ENCODE measurements at places on chromosomes 1 and 21.

DNA sequence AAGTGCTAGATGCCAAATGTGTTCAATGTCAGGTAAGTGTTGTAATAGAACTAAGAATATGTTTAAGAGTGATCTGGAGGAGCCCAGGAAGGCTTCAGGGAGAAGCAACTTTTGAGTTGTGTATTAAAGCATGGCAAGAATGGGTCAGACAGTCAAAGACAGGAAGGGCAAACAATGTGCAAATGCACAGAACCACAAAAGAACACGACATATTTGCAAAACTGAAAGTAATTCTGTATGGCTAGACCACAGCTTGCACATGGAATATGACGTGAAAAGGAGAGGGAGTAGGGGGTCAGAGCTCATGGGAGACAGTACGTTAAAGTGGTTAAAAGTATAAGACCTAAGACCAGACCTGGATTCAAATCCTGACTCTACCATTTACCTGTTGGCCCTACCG, 7.1 kb upstream of the SORT1 start:
- DNase-seq = peak; percentile 38

- DNase-seq = no peak
Observed at GRCh38 chr21:25878344-25878743, 143.6 kb downstream of the GABPA start.

GRCh38 chr1:192763243-192763642, 45.6 kb upstream of the RGS2 start:
- DNase-seq = no peak

DNA sequence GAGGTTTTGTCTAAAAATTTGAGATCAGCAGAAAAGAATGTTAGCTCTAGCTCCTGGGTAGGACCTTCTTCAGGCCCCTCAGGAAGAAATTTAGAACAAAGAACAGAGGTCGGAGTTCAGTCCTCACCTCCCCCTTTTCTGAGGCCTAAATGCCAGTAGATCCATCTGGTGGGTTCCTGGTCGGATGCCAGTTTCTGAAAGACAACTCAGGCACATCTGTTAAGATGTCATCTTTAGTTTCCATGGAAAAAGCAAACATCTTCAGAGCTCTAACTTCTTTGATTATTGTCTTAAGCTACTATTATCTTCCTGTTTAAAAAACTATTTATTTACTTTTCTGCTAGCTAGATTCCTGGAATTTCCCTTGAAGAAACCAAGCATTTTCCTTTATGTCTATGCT, 37.1 kb upstream of the USP25 start:
- DNase-seq = no peak

DNA sequence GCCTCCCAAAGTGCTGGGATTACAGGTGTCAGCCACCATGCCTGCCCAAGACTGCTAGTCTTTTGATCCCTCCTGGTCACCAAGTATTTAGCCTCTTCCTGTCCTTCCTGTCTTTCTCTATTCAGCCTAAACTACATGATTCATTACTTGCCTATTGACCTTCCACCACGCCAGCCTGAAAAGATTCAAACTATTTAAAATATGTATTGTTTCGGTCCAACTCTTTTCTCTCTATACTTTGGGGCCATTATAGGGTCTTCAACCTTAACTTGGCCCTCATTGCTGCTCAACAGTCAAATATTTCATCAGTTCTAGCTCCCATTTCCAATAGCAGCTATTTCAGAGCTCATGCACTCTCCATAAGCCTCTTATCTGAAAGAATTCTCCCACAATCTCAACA, 153.0 kb downstream of the TNFSF18 start:
- DNase-seq = no peak

GRCh38 chr21:37764691-37765090, 151.6 kb downstream of the KCNJ6 start:
- DNase-seq = no peak

- DNase-seq = peak; percentile 76
Observed at GRCh38 chr1:205772607-205773032, 2.7 kb downstream of the RAB29 start.

- DNase-seq = peak; percentile 72
Observed at GRCh38 chr1:162538815-162539431, 22.6 kb upstream of the UAP1 start.

- DNase-seq = no peak
Observed at GRCh38 chr1:179251675-179252074, 22.2 kb upstream of the ABL2 start.

GRCh38 chr1:106962591-106962990, 93.9 kb upstream of the PRMT6 start:
- no peak for DNase-seq

GRCh38 chr21:17352996-17353655, 159.7 kb upstream of the CXADR start:
- no peak for DNase-seq

Measured in activated CD4-positive, alpha-beta T cell treated with anti-CD3 and anti-CD28 coated beads, Interleukin-2, amount 50 U/mL, for 16 hours (primary cell).